CD4-positive, alpha-beta T cell treated with Interleukin-15 for 4 hours (primary cell): ENCODE measurements at places on chromosomes 5 and 9.

- DNase-seq: peak; percentile 77
Observed at GRCh38 chr9:126490871-126491567, 122.7 kb upstream of the LMX1B start.

- no peak for DNase-seq
Observed at GRCh38 chr9:93591301-93592007, 15.1 kb downstream of the PHF2 start.

GRCh38 chr5:68331192-68332079 is 115.9 kb downstream of the PIK3R1 start:
- no peak for DNase-seq

DNA sequence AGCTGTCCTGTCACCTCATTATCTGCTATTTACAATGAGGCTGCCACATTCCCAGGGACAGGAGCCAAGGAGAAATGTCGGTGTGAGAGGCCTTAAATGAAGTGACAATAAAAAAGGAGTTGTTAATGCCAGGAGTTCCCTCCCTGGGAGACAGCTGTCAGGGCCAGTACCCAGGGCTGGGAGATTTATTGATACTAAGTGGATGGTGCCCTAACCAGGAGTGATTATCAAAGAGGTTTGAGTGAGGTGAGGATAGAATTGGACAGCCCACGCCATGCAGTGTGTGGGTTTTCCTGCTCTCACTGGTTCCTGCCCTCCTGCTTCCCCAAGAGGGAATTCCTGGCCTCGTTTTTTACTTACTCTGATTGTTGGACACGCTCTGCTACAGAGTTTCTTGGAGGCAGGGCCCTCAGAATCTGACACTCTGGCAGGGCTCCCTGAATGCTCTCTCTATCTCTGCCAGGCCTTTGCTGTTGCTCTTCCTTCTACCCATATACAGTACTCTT is 150.8 kb downstream of the GRIA1 start:
- no peak for DNase-seq

DNA sequence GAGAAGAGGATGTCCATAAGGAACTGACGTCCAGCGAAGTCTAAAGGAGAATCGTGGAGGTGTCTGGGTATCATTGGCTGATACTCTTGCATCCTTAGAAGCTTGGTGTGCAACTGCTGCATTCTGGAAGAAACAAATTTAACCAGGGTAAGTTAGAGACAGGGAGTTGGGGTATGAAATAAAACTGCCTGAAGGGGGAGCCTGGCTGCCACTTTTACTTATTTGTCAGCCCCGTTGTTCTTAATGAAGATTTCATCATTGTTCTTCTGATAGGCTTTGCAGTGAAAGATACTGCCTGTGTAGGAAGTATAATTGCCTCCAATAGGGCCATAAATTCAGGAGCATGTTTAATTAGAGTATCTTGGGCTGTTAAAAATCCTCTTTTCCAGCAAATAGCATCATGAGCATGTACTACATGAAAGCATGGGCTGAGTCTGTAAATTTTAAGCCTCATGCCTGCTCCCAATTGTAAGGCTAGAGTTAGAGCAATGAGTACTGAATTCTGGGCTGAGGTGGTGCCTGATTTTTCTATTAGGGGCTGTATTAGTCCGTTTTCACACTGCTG is 1264.5 kb upstream of the ACO1 start:
- peak; percentile 52 for DNase-seq

DNA sequence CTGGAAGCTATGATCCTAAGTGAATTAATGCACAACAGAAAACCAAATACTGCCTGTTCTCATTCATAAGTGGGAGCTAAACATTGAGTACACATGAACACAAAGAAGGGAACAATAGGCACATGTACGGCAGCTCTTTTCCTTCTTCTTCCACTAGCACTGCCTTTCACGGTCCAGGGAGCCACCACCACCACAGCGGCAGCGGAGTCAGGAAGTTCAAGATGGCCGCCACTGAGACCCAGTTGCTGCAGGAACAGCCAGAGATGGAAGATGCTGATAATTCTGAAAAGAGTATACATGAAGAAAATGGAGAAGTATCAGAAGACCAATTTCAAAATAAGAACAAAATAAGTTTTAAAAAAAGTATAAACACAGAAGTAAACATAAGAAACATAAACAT is 39.5 kb upstream of the TNFSF15 start:
- no peak for DNase-seq

GRCh38 chr5:17255471-17256021 is 38.1 kb downstream of the BASP1 start:
- DNase-seq: no peak

- DNase-seq: no peak
Observed at GRCh38 chr5:74433255-74433895, 207.2 kb downstream of the ENC1 start.
